ENCODE measurements at places on chromosomes 16 and 17.

GRCh38 chr16:14280541-14280940 is 209.4 kb downstream of the MRTFB start:
- DNase-seq = no peak

GRCh38 chr17:16013943-16014407 is 14.4 kb downstream of the TTC19 start:
- no peak for DNase-seq

- DNase-seq = no peak
Observed at GRCh38 chr17:46764709-46765401, 53.6 kb downstream of the WNT3 start.

- DNase-seq = no peak
Observed at GRCh38 chr17:14733376-14733775, 432.5 kb downstream of the HS3ST3B1 start.

- DNase-seq = no peak
Observed at GRCh38 chr17:41538565-41538991, 10.5 kb upstream of the KRT19 start.

DNA sequence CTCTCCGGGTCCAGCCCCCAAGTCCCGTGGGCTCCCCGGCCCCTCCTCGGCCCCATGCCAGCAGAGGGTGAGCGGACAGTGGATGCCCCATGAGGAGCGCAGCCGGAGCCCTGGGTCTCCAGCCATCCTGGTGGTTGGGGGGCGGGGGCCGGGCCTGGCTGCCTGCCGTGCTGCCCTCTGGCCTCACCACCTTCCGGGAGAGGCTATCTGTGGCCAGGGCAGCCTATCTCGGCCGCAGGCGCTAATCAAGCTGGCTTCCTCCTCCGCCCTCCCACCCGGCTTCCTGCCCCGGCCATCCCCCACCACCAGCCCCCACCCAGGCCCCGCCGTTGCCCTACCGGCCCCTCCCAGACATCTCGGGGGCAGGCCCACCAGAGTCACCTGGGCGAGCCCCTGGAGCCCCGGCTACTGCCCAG is 46.8 kb downstream of the ZFPM1 start:
- DNase-seq = no peak

DNA sequence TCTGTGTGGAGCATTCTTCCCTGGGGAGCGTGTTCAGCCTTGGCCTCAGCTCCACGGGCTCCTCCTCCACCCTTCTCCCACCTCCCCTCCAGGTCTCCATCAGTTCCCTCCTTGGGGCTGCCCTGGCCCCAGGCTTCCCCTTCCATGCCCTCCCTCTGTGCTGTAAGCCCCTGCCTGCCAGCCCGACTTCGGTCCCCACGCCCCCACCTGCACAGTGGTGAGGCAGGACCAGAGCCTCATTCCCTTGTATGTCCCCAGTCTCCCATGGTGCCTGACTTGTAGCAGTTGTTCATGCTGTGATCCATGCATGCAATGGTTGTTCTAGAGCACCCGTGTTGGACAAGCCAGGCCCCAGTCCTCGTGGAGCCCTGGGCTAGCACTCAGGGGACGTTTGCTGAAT is 199.4 kb downstream of the RBFOX3 start:
- DNase-seq = no peak

GRCh38 chr17:8466456-8466855 is 30.8 kb downstream of the NDEL1 start:
- no peak for DNase-seq

DNA sequence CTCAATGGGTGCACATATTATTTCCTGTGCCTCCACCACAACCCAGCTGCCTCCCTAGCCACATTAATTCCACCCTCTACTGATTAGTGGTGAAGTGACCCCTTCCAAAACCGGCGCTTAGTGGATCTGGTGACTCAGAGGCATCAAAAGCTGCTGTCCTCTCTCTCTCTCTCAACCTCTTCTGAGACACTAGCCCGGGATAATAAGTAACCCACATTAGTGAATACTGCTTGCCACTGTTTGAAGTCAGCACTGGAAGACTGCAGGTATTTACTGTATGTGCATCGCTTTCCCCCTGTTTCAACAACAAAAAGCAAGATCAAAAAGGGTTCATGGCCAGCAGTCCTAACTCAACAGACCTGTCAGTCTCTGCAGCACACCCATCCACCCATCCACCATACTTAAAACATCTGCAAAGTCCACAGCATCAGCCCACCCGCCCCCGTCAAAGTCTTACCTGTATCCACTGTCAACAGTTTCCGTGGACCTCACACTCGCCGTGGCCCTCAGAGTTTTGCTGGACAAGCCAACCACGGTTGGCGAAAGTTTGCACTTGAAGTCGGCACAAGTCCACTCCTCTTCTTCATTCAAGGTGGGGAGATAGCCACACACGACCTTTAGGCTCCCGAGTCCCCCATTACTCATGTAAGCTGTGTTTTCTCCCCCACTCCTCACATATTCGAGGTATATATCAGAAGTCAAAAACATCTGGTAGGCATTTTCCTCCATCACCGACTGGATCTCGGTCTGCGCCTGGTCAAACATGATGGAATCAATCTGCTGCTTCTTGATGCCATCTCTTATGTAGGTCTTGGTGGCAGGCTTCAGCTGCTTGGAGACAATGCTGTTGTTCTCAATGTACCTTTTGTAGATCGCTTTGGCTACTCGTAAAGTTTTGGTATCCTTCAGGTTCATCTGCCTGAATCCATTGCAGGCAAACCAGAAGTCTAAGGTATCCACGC is 3.8 kb downstream of the AXIN2 start:
- DNase-seq = no peak

- no peak for DNase-seq
Observed at GRCh38 chr17:30219833-30220232, 15.7 kb downstream of the SLC6A4 start.

- DNase-seq = no peak
Observed at GRCh38 chr17:64016231-64016784, 4.1 kb downstream of the ICAM2 start.

GRCh38 chr17:16288860-16289571 is 64.3 kb downstream of the CENPV start:
- no peak for DNase-seq

GRCh38 chr17:13640551-13640950 is 38.8 kb upstream of the HS3ST3A1 start:
- no peak for DNase-seq

GRCh38 chr16:84159007-84159406 is 13.9 kb downstream of the DNAAF1 start:
- no peak for DNase-seq

GRCh38 chr17:61057257-61057656 is 342.4 kb upstream of the TBX2 start:
- DNase-seq = no peak

- DNase-seq = no peak
Observed at GRCh38 chr16:4868026-4868425, 20.7 kb downstream of the UBN1 start.

GRCh38 chr16:29819506-29819905 is 756 bp upstream of the MVP start:
- no peak for DNase-seq

- DNase-seq = no peak
Observed at GRCh38 chr17:37392024-37392590, 14.5 kb downstream of the ACACA start.

DNA sequence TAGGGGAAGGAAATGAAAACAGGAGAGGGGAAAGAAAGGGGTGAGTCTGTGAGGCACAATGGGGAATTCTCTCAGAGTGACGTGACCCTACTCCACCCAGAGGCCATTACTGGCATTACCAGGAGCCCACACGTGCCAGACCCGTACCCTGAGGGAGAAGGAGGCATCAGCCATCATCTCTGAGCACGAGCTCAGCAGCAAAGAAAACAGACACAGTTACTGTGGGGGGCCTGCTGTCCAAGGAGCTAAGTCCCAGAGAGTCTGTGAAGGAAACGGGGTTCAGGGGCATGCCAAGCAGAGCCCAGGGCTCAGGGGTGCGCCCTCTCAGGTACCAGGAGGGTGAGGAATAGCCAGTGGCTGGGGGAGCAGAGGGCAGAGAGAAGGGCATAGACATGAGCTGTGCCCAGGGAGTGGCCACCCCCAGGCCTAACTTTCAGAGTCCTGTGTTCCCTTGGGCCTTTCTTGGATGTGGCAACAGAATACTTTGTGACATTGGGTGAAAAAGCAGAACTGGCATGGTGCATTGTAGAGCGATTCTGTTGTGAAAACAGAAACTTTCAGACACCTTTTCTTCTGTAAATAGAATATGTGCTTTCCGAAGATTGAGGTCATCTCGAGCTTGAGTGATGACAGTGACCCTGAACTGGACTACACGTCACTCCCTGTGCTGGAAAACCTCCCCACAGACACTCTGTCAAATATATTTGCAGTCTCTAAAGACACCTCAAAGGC is 11.3 kb downstream of the TAF1C start:
- peak; percentile 55 for DNase-seq

DNA sequence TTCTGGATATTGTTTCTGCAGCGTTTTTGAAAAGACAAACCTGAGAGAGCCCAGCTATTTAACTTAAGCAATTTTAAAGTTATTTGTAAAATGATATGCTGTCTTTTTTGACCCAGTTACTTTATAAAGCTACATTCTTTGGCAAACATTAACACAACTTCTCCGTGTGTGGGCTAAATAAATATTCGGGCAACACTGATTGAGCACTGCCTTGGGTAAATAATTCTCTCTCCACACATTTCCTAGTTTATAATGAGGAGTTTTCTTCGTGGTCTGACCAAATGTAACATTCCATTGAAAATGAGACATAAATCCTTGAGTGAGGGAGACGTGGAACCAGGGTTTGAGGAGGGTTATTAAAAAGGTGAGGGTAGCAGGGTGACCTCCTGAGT is 142.8 kb downstream of the WWOX start:
- DNase-seq = no peak

DNA sequence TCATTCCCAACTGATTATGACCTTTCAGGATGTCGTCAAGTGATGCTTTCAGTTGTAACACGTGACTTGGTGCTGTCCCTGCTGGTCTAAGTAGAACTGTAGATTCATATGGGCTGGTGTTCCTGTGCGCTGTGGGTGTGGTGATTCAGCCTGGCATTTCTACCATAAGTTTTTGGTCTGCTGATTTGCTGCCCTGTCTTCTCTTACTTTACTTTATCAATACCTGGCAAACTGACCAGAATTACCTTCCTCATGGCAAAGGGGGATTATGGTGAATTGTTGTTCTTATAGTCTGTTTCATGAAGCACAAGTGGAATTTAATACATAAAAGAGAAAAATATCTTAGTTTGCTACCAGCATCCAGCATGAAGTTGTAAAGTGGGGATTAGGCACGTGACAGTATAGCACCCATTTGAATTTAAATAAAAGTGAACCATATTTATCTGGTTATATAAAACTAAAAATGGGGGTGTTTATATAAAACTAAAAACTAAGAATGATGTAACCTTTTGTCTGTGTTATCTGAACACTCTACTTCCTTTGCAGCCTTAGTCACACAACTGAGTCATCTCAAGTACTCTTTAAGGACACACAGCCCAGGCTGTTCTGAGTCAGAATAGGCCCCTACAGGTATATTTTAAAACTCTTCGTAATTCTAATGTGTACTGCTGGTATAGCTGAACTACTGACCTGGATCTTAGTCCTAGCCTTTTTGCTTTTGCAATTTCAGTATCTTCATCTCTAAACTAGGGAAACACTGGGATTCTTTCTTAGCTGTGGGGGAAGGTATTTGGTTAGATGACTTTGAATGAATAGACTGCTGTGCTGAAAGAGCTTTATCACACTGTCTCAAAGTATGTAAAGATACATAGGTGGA is 28.3 kb downstream of the TTC19 start:
- DNase-seq = peak; percentile 51

GRCh38 chr16:54356391-54356790 is 69.8 kb upstream of the IRX3 start:
- no peak for DNase-seq

GRCh38 chr17:77563439-77564102 is 394.9 kb upstream of the TNRC6C start:
- no peak for DNase-seq

- peak; percentile 70 for DNase-seq
Observed at GRCh38 chr17:44219616-44220212, at the start of gene UBTF. TSS of gene UBTF (minus strand) at chr17:44219675. CDS start at chr17:44218229, 1,446 bp downstream.

DNA sequence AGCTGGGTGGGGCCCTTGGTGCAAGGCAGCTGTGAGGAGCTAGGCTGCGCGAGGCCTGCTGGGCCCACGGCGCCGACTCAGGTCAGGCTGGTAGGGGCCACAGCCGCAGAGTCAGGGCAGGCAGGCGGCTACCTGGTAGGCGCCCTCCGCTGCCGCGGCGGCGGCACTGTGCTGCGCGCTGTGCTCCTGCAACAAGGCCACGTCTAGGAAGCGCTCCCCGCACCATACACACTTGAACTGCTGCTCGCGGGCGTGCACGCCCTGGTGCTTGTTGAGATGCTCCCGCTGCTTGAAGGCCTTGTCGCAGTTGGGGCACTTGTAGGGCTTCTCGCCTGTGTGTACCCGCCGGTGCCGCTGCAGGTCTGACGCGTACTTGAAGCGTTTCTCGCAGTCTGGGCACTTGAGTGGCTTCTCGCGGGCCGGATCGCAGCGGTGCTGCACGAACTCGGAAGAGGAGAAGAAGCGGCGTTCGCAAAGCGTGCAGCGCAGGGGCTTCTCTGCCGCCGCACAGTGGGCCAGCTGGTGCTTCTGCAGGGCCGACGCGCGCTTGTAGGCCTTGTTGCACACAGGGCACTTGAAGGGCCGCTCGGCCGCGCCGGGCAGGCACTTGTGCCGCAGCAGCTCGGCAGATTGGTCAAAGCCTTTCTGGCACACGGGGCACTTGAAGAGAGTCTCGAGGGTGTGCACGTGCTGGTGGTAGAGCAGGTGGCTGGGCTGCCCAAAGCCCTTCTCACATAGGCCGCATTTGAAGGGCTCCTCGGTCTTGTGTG is 3.9 kb downstream of the ZNF319 start:
- DNase-seq = no peak

GRCh38 chr16:2925951-2926649 is 14.4 kb downstream of the FLYWCH1 start:
- no peak for DNase-seq

DNA sequence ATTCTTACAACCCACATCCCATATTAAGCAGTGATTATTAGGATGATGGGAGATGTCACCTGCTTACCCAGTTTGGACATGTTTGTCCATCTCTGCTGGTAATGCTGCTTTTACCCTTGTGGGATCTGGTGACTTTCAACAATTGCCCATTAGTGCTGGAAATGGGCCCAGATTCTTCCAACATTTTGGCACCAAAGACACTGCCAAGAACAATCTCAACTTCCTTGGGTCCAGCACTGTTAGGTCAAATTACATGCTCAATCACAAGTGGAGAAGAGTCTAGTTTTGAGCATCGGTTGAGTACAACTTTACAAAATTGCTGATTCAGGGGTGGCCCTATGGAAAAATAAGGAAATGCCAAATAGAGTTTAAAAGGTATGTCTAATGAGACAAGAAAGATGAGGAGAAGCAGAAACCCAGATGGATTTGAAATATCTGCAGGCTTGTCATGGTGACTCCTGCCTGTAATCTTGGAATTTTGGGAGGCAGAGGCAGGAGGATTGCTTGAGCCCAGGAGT is 13.0 kb upstream of the ZFP3 start:
- no peak for DNase-seq

DNA sequence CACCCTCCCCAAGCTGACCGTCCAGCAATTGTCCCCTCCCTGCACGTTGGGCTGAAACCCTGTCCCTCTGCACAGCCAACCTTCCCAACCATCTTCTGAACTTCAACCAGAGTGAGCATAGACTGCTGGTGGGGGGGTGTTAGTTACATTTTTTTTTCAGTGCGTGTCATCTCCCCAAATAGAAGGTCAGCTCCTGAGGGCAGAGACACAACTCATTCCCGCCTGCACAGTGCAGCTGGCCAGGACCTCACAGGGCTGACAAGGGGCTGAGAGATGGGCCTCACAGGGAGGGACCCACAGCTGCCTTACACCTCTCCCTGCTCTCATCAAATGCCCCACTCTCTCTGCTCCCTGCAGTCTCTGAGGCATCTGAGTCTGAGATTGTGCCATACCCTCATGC is 8.4 kb downstream of the SRL start:
- no peak for DNase-seq

All from activated CD4-positive, CD25-positive, alpha-beta regulatory T cell treated with anti-CD3 and anti-CD28 coated beads, Interleukin-2, amount 50 U/mL, for 72 hours (primary cell).